ENCODE measurements at places on chromosomes 6 and 20.

- DNase-seq, result no peak
These were observed 11.7 kb downstream of the JARID2 start for GRCh38 chr6:15257357-15258132.

DNA sequence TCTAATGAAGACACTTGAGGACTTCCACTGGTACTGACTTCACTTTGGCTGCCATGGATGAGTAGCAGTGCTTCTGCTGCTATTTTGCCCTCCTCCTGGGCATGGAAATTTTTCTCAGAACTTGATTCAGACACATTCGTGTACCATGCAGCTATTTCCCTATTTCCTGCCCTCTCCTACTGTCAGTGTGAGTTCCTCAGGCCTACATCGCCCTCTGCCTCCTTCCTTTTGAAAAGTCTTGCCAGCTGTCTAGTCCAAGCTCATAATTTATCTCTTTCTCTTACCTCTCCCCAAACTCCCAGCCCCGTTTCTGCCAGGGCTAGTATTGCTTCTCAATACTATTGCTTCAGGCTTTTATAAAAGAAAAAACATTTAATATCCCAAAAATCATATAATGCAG is 470.2 kb downstream of the ADGRB3 start:
- DNase-seq, result no peak

DNA sequence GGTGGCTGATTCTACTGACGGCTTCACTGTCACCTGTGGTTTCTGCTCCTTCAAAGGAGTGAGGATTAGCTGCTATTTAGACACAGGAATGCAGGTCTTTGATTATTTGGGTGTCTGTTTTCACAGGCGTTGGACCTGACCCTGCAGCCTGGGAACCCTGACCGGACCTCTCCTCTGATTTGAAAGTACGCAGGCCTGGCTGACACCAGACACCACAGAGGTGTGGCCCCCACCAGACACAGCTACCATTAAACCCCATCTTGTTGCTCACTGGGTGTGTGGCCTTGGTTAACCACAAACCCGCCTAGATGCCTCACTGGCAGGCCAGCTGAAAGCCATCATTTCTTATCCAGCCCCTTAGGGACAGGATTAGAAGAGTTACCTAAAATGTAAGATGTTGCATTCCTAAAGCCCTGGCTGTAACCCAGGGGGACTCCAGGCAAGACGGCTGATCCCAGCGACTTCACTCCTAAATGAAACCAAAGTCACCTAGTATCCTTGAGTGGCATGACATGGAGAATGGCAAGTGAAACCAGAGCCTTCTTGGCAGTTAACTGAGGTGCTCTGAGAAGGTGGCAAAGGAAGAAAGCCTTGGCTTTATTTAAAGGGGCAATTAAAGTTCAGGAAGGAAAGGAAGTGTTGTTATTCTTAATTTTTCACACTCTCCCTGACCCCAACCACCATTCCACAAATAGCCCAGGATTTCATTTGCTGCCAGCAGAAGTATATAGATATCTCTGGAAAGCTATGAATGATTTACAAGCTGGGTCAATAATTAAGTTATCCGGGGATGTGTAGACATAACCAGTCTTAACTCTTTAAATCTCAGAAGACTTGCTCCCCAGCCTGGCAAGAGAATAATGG is 169.9 kb downstream of the QRSL1 start:
- no peak for DNase-seq

DNA sequence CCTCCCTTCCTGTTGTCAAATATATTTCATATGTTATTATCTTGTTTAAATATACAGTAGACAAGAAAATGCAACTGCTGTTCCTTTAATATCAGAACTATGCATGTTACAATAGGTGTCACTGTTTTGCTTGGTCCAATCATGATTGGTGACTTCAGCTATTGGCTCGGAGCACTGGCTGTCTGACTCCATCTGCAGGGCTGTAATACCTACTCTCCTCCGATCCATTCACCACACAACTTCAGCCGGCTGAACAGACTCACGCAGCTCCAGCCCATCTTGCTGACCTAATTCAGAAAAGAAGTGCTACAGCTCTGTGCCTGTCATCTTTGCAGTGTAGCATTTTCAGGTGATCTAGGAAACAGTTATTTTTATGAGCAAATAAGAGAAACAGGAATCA is at the start of gene BTBD3:
BTBD3 (plus strand) TSS at position 231 of the 400 bp plus-strand sequence. CDS start 383 bp downstream, outside the sequence.
- DNase-seq, result no peak

GRCh38 chr6:1029141-1029540 is 282.8 kb upstream of the FOXQ1 start:
- DNase-seq, result no peak

DNA sequence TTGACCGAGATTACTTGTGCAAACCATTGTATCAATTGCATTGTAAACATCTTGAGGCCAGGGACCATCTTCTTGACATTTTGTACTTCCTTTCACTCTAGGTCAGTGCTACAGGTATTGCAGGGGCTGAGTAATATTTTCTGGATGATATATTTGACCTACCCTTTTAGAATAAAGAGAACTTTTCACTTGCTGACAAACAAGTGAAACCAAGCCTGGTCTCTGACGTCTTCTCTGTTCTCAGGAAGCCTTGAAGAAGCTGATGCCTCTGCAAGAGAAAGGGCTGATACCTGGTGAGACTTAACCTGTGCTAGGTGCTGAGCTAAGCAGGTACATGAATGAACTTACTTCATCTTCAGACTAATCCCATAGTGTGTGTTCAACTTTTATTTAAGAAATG is 60.5 kb upstream of the GGTLC1 start:
- no peak for DNase-seq

DNA sequence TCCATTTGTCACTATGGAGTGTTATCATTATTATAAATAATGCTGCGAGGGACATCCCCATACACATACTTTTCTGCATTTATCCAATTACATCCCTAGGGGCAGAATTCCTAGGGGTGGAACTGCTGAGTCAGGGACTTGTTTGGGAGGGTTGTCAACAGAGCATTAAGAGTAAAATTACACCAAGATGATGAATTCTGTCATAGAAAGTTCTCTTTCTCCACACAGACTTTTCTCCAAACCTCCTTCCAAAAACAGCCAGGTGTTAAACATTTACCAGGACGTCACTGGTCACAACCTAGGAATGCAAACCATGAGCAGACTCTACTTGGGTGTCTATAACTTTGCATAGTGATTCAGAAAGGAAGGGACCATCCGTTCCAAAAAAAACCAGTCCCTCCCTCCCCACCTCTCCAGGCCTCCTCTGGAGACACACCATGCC is 95.5 kb downstream of the PRND start:
- no peak for DNase-seq

DNA sequence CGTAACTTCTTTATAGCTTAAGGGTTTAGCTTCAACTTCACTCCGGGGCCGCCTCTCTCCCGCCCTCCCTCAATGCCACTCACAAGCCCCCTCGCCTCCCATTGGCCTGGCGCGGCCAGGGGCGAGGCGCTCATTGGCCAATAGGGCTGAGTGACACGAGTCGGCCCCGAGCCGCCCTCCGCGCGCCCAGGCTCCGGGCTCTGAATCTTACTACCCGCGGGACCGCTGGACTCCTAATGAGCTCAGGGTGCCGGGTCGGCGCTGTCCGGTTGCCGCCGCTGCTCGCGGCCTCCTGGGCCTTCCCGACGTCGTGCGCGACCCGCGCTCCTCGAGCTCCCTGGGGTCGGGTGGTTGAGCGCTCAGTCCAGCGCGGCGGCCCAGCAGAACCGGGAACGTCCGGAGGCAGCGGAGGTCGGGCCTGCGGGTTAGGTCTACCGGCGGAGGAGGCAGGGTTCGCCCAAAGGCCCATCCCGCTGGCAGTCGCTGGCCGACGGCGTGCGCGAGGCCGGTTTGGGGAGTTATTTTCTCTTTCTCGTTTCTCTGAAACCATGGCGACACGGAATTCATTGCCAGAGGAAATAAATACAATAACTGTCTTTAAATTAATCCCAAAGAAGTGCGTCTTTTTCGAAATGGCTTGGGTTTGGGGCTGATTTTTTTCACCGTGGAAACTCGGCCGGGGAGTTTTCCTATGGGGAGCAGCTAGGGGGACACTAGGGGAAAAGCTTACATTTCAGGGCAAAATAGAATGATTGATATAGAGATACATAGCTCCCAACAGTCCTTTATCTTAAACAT is at the start of gene SIM1:
SIM1 (minus strand) TSS at position 19 of the 798 bp plus-strand sequence. CDS start 1,453 bp downstream, outside the sequence.
- DNase-seq, result no peak

GRCh38 chr20:49669601-49670189 is 44.0 kb downstream of the B4GALT5 start:
- no peak for DNase-seq

DNA sequence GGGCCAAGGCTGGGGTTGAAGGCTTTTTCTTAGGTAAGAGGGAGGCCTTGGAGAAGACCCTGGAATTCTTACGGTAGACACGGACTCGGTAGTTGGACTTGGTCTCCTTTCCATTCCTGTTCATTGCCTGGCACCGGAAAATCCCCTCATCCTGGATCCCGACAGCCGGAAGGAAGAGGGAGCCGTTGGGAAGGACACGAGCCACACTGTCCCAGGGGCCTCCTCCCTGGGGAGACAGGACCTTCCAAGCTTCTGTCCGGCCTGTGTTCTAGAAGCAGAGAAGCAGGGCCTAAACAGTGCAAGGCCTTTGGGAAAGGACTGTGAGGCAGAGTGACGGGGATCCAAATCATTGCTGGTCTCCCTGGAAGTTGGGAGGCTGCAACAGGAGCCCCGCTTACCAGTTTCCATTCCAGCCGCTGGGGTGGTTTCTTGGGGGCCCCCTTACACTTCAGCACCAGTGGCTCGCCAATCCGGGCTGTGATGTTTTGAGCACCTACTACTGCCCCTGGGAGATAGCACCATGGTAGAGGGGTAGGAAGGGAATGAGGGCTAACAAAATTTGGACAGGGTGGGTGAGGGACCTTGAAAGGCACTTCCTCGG is 470 bp downstream of the AGER start:
- DNase-seq, result no peak

DNA sequence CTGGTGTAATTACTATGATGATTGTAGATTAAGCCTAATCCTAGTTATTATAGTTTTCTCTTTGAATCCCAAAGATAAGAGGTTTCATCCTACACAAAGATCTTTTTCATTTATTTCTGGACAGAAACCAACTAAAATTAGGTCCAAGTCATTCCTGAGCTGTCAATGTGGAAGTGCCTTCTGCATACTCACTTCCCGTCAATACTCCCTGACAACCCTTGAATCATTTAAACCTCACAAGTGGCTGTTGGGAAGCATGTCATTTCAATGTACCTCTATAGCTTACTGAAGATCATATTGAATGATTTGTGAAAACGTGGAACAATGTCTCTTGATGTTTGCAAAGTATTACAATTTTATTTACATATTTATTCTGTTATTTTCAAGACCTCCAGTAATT is 274.1 kb downstream of the HACE1 start:
- no peak for DNase-seq

- DNase-seq, result no peak
These were observed 52.3 kb upstream of the MLN start for GRCh38 chr6:33856031-33856590.

DNA sequence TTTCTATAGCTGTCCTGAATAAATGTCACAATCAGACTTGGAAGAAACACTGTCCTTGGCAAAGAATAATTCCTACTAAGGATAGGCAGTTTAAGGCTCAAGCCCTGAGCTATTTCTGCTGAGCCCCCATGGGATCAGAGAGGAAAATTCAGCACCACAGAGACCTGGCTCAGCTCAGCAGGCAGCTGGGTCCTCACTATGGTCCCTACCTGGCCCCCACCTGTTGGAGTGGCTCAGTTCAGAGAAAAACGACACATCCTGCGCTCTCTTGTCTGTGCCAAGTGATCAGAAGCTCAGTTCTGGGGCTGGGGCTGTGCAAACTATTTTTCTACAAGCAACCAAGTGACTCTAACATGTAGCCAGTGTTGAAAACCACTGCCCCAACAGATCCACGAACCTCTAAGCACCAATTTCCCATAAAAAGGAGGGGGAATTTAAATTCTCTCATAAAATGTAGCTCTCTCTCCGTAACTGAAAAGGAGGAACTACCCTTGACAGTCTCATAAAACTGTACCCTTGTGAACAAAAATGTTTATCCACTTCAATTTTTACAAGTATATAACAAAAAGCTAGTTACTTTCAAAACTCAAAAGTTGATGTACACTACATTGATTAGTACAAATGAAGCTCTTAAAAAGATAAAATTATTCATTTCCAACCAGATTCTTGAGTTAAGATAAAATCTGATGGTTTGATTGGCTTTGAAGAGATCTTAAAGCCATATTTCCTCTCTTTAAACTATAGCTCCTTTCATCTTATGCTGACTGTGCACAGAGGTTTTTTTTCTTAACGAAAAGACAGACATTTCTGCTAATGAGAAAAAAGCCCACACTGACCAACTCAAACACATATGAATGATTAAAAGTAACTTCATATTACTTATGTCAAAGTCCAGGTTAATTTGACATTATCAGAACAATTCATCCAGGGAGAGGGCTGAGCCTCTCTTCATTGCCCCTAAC is 52.0 kb downstream of the KIF13A start:
- no peak for DNase-seq

DNA sequence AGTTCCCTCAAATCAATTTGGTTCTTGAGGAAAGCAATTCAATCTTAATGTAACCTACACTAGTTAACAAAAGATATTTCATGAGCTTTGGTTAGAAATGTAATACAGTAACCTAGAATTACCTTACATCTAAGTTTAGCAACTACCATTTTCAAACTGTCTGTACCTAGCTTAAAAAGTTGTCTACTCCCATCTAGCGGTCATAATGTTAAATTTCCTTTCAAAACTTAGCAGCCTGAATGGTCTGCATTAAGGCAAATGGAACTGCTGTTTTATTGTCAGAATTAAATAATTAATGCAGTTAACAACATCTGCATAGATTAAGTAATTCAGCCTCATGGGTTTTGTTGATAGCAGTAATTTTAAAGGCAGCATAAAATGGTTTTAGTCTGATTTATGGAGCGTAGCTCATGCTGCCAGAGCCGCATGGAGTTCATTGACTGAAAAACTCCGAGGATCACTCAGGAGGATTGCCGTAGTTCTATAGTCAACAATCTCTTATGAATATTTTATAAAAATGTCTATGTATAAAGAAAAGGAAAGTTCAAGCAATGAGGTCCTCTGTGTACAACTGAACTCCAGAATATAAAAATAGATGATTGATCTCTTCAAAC is 485.4 kb upstream of the MANEA start:
- DNase-seq, result no peak

- DNase-seq, result no peak
These were observed 542.4 kb upstream of the FLRT3 start for GRCh38 chr20:14879839-14880238.

DNA sequence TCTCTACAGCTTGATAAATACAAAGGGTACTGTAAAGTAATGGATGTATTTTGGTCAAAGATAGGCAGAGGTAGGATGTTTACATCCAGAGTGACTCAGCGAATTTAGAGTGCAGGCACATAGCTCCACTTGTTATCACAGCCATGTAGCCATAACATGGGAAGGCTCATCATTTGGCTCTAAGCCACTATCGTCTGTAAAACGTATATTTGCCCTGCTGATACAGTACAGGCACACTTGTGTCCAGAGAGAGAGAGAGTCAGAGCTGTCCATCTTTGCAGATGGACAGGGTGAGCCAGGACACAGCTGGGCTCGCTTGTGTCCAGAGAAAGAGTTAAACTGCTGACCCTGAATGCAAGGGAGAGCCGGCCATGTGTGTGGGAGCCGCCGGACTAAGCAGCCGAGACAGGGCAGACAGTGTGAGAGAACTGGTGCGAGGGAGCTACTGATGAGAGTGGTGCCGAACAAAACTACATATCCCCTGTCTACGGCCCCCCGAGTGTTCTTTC is 619.0 kb downstream of the DOK5 start:
- no peak for DNase-seq

- no peak for DNase-seq
These were observed 1.6 kb downstream of the ZBTB2 start for GRCh38 chr6:151389618-151390275.

All from GM18507 (cell line).